ENCODE measurements at places on chromosomes 16 and 17.

- DNase-seq, result no peak
Observed at GRCh38 chr17:15122857-15123256, 142.3 kb downstream of the PMP22 start.

- DNase-seq, result no peak
Observed at GRCh38 chr17:65334406-65334805, 197.2 kb downstream of the RGS9 start.

DNA sequence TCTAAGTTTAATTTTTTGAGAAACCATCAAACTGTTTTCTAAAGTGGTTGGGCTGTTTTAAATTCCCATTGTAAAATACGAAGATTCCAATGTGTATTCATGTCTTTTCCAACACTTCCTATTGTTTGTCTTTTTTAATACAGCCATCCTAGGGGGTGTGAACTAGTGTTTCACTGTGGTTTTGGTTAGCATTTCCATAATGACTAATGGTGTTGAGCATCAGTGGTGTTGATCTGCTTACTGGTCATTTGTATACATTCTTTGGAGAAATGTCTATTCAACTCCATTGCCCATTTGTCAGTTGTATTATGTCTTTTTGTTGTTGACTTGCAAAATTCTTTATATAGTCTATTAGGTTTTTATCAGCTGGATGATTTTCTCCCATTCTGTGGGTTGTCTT, 239.2 kb upstream of the AXIN2 start:
- no peak for DNase-seq

DNA sequence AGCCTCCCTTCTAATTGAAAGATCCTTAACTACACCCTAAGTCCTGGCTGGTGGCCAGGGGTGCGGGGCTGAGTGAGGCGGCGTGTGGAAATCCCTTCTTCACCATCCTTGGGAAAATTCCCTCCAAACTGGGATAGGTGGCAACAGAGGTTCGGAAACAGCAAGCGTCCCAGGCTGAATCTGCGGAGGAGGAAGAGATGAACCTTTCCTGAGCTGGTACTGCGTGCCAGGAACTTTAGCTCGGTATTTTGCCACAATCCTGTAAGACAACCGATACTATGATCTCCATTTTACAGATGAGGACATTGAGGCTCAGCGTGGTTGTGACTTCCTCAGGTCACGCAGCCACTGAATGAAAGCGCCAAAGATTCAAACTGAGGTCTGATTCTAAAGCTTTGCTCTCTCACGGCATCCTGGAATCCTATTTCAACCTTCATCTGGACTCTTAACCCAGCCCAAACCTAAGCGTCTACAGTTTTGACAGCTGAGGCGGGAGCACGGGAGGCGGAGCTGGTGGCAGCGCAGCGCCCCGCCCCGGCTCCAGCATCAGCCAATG, 583 bp upstream of the CYLD start:
- DNase-seq, result no peak

- DNase-seq, result no peak
Observed at GRCh38 chr16:8278031-8278580, 312.2 kb downstream of the TMEM114 start.
